Left forelimb (tissue), 1 donor: ENCODE measurements at places on chromosomes 6 and 20.
A peak's percentile ranks its signal among the peaks of the same experiment; 100 is the strongest.

DNA sequence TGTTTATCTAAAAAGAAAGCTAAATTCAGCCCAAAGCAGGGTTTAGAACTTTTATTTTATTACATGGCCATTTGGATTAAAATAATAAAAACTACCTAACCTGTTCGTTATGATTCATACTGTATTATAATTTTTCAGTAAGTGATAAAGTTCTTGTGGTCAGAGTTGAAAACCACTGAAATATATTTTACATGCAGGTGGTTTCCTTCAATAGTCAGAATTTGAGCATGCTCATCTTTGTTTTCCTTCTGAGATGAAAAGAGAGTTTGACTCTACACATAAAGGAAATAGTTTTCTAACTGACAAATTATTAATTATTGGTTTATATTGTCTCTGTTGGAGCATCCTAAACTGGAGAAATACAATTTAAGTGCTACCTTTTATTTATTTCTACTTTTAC lies 114.0 kb upstream of the FKBP1C start:
- DNase-seq = no peak

DNA sequence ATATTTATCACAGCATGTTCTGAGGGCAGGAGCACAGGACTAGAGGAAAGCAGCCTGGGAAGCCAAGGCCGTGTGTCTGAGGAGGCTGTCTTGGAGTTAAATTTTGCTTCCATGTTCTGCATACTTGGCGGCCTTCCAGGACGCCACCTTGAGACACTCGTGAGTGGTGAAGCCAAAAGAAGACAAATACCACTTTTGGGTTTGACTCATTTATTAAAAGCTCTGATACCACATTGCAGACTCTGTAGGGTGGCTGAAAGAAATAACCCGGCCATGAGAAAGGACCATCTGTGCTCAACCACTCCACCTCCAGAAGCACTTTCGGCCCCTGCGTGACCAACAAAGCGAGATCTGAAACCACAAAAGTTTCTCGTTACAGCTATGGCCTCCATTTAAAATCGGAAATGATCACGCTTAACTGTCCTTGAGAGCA lies 120.0 kb downstream of the TMEM242 start:
- no peak for DNase-seq

DNA sequence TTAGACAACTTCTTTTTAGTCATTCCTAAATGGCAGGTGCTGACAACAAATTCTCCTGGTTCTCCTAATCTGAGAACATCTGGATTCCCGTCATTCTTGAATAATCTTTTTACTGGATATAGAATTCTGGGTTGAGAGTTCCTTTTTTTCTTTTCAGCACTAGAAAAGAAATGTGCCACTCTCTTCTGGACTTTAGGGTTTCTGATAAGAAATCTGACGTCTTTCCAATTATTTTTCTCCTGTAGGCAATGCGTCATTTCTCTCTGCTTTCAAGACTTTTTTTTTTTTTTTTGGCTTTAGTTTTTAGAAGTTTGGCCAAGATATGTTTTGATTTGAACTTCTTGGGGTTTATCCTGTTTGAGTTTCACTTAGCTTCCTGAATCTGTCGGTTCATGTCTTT lies 66.1 kb upstream of the RNF24 start:
- no peak for DNase-seq

DNA sequence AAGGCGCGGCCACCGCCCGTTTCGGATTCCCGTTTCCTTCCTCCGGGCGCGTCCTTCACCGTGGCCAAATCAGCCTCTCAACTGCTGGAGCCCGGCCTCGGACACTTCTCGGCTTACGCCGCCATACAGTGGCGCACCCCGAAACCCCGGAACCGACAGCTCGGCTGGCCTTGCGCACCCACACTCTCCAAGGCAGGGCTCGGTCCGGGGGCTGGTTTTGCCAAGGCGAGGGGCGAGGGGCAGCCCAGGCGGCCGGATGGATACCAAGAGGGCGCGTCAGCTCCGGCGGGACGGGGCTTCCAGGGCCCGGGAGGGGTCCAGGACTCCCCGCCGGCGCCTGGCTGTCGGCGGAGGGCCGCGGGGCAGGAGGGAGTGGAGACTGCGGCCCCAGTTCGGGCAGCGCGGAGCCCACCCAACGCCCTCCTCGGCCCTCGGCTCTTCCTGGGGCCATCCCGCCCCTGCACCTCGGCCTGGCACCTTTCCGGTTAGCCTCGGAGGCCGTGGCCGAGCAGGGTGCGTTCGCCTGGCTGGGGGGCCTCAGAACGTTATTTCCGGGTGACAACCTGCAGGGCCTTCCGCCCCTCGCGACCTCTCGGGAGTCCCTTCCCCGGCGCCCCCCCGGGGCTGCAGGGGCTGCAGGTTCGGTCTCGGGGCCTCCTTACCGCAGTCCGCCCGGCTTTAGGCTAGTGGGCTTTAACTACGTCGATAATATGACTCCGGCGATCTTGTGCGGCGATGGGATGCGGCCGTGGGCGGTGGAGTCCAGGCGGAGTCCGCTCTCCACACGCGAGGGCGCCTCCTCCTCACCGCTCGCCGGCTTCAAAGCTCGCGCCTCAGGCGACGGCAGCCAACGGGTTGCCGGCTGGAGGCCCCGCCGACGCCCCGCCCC lies 697 bp upstream of the CEP43 start:
- DNase-seq = no peak

- DNase-seq = no peak
Observed at GRCh38 chr6:109793021-109793420, 101.9 kb downstream of the FIG4 start.

DNA sequence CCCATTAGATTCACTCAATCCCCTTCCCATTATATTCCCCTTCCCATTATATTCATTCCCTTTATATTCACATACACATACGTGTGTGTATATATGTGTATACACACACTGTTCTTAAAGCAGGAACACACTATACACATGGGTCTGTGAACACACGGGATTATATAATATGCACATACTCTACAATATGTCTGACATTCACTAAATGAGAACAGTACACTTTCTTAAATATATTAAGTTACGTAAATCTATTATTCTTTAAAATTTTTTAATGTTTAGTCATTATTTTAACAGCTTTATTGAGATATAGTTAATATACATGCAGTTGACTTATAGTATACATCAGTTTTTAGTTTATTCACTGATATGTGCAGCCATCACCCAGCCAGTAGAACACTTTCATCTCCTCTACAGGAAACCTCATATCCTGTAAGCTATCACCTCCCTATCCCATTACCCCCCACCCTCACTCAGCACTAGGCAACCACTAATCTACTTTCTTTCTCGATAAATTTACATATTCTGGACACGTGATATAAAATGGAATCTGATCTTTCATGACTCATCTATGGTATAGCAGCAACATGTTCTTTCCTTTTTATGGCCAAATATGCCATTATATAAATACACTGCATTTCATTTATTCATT lies 13.9 kb upstream of the SUMO4 start:
- DNase-seq = no peak

DNA sequence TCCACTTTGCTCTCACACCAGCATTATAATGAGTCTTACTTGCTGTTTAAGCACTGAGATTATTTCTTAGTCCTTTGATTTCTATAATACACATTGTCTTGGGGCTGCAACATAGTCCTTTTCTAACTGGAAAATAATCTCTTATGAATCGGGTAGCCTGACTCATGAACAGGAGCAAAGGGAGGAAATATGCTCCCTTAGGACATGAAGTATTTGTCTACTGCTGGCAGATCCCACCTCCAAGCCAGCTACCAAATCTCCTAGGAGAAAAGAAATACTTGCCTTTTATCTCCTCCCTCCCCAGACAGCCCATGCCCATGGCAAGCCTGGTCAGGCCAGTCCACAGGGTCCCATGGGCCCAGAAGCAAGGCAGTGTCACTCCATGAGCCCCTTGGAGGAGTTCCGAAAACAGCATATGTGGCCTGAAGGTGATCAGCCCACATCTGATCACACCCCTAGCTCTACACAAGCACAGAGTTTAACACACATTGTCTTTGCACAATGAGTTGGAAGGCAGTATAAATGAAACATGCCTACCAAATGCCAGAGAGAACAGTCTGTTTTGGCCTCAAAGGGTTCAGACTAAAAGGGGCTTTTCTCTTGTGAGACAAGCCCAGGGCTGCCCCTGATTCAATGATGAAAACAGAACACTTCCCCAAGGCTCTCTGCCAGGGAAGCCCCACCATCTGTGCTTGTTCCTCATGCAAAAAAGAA lies 37.1 kb upstream of the SLC4A11 start:
- DNase-seq = no peak

DNA sequence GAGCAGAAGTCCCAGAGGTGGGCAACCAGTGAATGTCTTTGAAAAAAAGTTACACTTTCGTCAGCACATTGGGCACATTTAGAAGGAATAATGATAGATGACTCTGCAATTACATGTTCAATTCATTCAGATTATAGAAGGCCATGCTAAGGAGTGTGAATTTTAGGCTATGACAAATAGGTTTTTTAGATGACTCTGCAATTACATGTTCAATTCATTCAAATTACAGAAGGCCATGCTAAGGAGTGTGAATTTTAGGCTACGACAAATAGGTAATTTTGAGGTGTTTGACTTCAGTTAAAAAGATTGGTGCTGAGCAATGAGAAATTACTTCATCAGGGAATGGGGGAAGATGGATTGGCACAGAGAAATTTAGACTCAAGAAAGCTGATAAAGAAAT lies 744.9 kb upstream of the MMS22L start:
- no peak for DNase-seq

GRCh38 chr6:3405679-3406078 lies 51.2 kb downstream of the SLC22A23 start:
- no peak for DNase-seq

DNA sequence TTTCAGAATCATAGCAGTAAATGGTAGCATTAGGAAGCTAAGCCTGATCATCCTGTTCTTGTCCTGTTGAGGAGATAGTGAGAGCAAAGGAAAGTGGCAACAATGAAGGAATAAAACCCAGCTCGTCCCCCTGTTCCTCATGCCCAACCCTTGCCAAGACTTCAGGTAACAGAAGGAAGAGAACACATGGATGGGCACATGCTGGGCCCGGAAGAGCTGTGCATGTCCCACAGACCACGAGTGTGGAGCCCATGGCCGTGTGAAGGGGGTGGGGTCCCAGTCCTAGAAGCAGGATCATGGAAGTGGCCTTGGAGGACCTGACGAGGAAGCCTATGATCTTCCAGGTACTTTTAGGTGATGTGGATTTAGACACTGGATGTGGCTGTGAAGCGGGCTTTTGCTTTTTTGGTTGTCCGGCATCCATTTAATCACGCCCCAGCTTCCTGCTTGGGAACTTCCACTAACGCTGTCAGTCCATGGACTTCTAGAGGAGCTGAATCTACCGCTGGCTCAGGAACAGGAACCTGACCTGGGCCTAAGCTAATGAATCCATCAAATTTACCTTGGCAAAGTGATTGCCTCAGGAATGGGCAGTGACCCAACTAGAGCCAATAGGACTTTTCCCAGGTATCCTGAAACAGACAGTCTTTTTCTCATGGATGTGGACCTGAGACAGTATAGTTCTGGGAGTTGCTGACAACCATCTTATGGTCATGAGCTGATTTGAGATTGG lies 79.3 kb upstream of the ARMC2 start:
- DNase-seq = no peak

- no peak for DNase-seq
Observed at GRCh38 chr20:56181583-56181982, 66.9 kb upstream of the MC3R start.

DNA sequence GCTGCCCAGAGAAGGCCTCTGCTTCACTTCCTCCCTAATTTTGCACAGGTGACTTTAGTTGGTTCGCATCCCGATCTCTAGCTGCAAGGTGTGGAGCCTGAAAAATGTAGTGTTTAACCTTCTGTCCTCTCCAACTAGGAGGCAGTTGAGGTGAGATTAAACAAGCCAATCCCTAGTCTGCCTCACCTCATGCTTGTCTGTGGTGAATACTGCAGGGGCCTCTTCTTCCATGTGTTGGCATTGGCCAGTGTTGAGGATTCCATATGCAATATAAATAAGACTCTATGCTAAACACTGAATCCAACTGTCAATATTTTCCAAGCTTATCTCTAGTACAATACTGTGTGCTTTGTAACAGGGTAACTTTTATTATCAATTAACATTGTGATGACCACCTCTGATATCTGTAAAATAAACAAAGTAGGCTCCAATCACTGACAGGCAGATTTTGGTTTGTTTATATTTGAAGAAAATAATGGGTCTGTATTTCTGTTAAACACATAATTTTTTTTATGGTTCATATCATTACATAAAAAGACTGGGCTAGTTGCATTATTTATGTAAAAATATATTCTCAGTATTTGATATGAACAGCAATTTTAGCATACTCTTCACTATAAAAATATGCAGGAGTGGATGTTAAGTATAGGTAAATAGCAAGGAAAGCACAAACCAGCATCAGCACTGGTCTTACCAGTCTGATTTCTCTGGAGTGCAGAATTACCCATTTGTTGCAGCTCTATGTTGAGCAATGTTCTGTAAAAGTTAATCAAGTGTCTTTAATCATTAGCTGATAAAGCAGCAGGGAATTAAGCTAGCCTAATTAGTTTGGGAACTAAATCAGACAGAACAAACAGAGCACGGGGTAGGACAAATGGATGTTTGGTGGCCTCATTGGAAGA lies 74.0 kb downstream of the ANKRD6 start:
- DNase-seq = no peak

DNA sequence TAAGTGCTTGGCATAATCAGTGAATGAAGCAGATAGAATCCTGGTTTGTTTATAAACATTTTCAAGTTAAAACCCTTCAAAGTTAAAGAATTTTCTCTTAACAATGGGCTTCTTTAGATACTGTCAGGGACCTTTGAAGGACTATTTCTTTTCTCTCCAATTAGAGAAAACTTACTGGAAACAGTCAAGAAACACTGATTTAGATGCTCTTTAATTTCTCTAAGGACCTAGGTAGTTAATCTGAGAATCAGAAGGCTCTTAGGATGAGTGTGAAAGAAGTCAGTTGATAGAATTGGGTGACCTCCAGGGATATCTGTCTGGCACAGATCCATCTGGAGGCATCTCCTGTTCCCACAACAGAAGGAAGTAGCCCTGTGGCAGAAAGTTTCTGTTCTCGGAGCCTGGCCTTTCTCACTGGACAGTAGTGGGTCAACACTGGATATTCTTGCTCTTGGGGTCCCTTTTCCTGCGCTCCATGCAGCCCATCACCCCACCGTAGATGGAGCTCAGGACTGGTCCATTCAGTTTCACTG lies 22.5 kb downstream of the KIAA0408 start:
- no peak for DNase-seq

DNA sequence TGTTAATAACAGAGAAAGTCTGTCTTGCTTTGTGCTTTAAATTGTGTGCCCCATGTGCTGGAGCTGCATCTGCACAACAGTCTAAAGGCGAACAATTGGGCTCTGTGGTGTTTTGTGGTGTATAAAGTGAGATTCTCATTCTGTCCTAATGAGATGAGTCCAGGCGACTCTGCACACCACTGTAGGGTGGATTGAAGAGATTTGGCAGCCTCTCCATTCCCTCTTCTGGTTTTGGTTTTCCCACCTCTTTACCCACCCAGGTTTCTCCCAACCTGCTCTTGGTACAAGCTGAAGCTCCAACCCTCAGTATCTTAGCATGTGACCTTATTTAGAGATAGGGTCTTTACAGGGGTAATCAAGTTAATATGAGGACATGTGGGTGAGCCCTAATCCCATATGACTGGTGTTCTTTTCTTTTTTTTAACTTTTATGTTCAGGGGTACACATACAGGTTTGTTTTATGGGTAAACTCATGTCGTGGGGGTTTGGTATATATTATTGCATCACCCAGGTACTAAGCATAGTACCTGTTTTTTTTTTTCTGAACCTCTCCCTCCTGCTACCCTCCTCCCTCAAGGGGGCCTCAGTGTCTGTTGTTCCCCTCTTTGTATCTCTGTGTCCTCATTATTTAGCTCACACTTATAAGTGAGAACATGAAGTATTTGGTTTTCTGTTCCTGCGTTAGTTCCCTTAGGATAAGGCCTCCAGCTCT lies 217.6 kb upstream of the DTNBP1 start:
- no peak for DNase-seq

GRCh38 chr20:59580991-59581401 lies 23.3 kb upstream of the PHACTR3 start:
- DNase-seq = peak; percentile 55
